Ascending aorta (tissue), 2 donors: ENCODE measurements at places on chromosomes 3 and 15. TPM values are rescaled to one million over a fixed set of nuclear protein-coding genes. Genes with fewer than 3 reads are reported as not detected.

DNA sequence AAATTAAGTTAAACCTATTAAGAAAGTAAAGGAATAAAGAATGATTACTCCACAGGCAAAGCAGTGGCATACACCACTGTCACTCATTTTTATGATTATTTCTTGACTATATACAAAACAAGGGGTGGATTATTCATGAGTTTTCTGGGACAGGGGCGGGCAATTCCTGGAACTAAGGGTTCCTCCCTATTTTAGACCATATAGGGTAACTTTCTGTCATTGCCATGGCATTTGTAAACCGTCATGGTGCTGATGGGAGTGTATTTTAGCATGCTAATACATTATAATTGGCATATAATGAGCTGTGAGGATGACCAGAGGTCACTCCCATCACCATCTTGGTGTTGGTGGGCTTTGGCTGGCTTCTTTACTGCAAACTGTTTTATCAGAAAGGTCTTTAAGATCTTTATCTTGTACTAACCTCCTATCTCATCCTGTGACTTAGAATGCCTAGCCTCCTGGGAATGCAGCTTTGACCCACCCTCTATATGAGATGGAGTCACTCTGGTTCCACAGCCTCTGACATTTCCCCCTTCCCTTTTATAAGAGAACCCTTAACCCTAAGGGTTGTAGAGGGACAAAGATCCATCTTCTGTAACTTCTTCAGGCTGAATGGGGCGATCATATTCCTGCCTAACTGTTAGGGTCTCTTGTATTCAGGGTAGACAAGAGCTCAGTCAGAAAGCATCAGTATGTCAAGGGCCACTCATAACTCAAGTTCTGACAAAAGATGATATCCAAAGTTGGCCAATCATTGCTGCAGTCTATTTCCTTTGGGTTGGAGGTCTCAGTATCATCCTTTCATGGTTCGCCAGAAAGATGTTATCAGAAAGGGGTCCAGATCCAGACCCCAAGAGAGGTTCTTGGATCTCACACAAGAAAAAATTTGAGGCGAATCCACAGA, 79.5 kb upstream of the LIPC start:
- H3K4me1 ChIP-seq = no peaks in the 10 kb centered on the region
- H3K27ac ChIP-seq = no peak overlapping the region
- H3K4me3 ChIP-seq = no peak overlapping the region

DNA sequence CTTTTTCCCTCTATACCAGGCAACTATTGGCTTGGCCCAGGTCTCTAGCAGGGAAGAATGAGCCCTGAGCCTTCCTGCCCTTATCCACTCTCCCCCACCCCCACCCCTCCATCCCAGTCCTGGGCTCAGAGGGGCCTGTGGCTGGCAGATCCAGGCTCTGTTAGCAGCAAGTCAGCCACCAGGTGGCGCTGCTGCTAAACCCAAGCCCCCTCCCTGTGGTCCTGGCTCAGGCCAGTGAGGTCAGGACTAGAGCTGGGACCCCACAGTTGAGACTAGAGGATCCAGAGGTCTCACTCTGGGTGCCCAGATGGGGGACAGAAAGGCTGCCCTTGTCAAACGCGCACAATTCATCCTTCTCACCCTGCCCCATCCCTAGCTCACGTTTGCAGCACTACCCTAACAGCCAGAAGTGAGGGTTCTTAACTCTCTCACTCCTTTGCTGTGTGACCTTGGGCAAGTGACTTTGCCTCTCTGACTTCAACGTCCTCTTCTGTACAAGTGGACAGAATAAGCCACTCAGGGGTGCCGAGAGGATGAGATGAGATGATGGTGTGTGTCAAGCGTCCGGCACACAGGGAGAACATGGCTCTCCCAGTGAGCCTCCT, 46.8 kb upstream of the SLC6A1 start:
- H3K4me1 ChIP-seq = no peaks in the 10 kb centered on the region
- H3K27me3 ChIP-seq = no peaks in the 10 kb centered on the region
- no peak overlapping the region for H3K27ac ChIP-seq
- H3K4me3 ChIP-seq = no peak overlapping the region
- no peaks in the 10 kb centered on the region for H3K36me3 ChIP-seq

GRCh38 chr3:33364060-33364459, 76.1 kb downstream of the UBP1 start:
- no peak for DNase-seq
- H3K36me3 ChIP-seq = no peaks in the 10 kb centered on the region
- no peak overlapping the region for H3K4me3 ChIP-seq
- no peaks in the 10 kb centered on the region for H3K27me3 ChIP-seq

GRCh38 chr15:71921191-71921590, 110.8 kb downstream of the NR2E3 start:
- no peak overlapping the region for H3K4me3 ChIP-seq
- H3K36me3 ChIP-seq = no peaks in the 10 kb centered on the region
- no peaks in the 10 kb centered on the region for H3K27me3 ChIP-seq
- H3K27ac ChIP-seq = no peak overlapping the region
- H3K4me1 ChIP-seq = no peaks in the 10 kb centered on the region
- DNase-seq = no peak

DNA sequence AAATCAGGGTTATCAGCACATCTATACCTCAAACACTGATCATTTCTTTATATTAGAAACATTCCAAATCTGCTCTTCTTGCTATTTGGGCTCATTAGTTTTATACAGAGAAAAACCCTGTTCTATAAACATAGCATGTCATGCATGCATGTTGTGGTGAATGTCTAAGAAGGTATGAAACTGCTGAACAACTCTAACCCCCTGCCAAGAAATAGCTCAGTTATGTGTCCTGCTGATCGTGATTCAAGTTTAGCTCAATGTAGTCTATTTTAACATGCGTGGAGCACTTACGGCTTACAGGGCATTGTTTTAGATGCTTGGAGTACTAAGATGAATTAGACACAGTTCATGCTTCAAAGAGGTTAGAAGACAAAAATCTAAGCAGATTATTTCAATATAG, 35.8 kb downstream of the MYH15 start:
- H3K36me3 ChIP-seq = no peaks in the 10 kb centered on the region
- no peaks in the 10 kb centered on the region for H3K4me1 ChIP-seq
- H3K27me3 ChIP-seq = no peaks in the 10 kb centered on the region
- no peak overlapping the region for H3K27ac ChIP-seq

GRCh38 chr3:178082326-178082906, 453.8 kb upstream of the KCNMB2 start:
- DNase-seq = no peak
- no peaks in the 10 kb centered on the region for H3K36me3 ChIP-seq
- H3K27ac ChIP-seq = no peak overlapping the region
- peaks cover 16% of the 10 kb centered on the region for H3K4me1 ChIP-seq
- H3K4me3 ChIP-seq = no peak overlapping the region
- no peaks in the 10 kb centered on the region for H3K27me3 ChIP-seq

The TMEM207 gene
- total RNA-seq = not detected

DNA sequence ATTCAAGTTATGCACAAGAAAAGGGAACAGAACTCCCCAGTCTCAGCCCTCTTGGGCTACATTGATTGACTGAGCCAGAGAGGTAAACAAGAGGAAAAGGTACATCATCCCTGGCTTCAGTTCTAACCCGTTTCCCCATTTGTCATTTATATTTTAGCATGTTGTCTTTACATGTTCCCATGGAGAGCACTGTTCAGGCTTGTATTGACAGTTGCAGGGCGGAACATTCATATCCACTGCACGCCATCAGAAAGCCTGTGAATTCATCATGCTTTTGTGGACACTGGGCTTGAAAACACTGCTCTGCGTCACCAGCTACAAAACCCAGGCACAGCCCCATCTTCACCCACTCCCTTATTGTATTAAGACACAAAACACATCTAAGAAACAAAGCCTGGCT, 240.9 kb upstream of the EIF1B start:
- no peaks in the 10 kb centered on the region for H3K4me1 ChIP-seq
- H3K27me3 ChIP-seq = no peaks in the 10 kb centered on the region
- no peak overlapping the region for H3K27ac ChIP-seq
- no peak overlapping the region for H3K4me3 ChIP-seq
- no peaks in the 10 kb centered on the region for H3K36me3 ChIP-seq

DNA sequence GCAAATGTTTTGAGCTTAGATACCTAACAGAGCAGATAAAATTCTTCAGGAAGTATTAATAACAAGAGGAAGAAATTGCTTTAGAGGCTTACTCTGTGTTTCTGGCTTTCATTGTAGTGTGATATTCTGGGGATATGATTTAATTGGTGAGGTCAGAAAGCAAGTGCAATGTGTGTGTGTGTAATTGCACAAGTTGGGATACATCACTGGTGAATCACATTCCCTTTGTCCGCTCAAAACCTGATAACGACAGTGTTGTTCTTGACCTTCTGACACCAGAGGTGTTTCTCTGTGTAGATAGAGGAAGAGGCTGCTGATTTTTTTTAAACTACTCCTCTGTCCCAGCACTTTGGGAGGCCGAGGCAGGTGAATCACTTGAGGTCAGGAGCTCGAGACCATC, 161.1 kb downstream of the CACNA2D3 start:
- no peak overlapping the region for H3K27ac ChIP-seq
- no peaks in the 10 kb centered on the region for H3K27me3 ChIP-seq
- no peaks in the 10 kb centered on the region for H3K4me1 ChIP-seq
- H3K36me3 ChIP-seq = no peaks in the 10 kb centered on the region
- H3K4me3 ChIP-seq = no peak overlapping the region

DNA sequence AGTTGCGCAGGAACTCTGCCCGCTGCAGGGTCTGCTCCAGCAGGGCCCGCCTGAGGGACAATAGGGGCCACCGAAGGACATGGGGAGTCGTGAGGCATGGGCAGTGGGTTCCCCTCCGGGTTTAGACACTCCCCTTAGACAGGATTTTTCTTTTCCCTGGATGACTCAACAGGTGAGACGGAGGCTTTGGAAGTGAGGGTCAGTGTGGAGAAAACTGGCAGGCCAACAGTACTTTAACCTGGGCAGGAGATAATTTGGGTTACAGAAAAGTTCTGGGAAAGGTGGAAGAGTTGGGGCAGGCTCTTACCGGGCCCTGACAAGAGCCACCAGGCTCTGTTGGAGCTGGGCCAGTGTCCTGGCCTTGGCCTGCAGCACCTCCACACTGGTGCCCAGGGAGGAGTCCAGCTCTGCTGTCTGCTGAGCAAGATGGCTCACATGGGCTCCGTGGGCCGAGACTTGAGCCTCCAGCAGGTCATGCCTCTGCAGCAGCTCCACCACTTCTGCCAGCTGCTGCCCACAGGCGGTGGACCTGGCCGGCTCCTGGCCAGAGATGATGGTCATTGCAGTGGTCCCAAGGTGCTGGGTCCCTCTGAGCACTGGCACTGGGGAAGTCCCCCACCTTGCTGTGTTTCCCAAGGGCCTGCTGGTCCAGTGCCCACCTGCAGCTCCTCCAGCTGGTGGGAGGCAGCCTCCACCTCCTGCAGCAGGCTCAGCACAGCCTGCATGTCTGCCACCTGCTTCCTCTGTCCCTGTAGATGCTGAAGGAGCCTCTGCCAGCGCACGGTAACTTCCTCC, 11.0 kb downstream of the SPTBN5 start:
- no peaks in the 10 kb centered on the region for H3K36me3 ChIP-seq
- no peak overlapping the region for H3K27ac ChIP-seq
- no peaks in the 10 kb centered on the region for H3K4me1 ChIP-seq
- H3K4me3 ChIP-seq = peak overlapping the region; percentile 50
- H3K27me3 ChIP-seq = no peaks in the 10 kb centered on the region

The TEX9 gene
- total RNA-seq = 12.5 TPM

The ANKRD34C gene
- not detected for total RNA-seq

The GOLGA8K gene
- not detected for total RNA-seq

The SEMA3F gene
- total RNA-seq = 75.0 TPM

The CCR9 gene
- total RNA-seq = not detected

The ANKRD63 gene
- total RNA-seq = not detected
